Aorta (tissue), 5 donors: ENCODE measurements at places on chromosomes 2 and 18.
A peak's percentile ranks its signal among the peaks of the same experiment; 100 is the strongest.

DNA sequence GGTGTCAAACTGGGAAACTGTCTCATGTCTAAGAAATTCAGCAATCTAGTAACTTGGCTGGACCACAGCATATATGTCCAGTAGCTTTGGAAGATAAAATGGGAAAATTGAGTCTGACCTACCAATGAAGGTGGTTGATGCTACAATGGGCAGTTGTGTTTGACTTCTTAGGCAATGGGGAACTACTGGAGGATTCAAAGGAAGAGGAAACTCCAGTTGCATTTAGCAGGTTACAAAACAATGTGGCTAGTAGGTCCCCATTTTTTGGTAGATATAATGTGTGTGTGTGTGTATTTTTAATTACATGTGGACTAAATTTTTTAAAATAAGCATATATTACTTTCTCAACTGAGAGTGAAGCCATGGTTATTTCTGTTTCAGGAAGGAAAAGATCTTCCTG, 427.7 kb downstream of the NBAS start:
- DNase-seq = no peak

DNA sequence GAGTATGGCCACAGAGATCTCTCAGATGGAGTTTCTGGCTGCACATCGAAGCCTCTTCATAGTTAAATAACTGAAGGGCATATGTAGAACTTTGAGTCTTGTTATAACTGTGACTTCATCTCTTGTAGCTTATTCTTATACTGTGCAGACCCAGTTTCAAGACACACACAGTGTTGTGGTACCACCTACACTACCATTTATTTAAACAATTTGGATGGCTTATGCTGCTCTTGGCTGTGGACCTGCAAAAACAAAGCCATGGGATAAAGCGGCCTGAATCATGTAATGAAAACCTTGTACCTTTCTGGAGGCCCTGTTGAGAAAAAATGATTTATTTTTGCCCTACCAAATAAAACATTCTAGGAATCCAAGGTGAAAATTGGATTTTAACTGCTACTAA, 262.8 kb upstream of the RASGRP3 start:
- DNase-seq = no peak

GRCh38 chr2:26400723-26401122, 997 bp upstream of the DRC1 start:
- DNase-seq = no peak

- DNase-seq = no peak
These were observed 63.8 kb downstream of the SOWAHC start for GRCh38 chr2:109677835-109678580.

DNA sequence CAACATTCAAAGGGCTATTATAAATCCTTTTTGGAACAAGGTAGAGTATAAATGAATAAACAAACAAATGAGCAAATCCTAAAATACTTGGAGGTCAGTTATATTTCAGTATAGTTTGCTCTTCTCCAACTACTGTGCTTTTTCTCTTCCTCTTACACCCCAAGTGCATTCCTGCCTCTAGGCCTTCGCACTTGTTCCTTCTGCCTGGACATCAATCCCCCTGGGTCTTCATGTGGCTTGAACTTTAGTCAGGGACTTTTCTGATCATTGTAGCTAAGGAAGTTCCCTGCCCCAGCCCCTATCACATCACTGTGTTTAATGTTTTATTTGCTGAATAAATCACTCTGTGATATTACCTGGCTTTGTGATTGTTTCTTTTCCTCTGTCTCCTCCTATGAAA, 418.2 kb upstream of the HNRNPA3 start:
- DNase-seq = no peak

- no peak for DNase-seq
These were observed 1075.3 kb downstream of the LRP1B start for GRCh38 chr2:141055531-141055930.

DNA sequence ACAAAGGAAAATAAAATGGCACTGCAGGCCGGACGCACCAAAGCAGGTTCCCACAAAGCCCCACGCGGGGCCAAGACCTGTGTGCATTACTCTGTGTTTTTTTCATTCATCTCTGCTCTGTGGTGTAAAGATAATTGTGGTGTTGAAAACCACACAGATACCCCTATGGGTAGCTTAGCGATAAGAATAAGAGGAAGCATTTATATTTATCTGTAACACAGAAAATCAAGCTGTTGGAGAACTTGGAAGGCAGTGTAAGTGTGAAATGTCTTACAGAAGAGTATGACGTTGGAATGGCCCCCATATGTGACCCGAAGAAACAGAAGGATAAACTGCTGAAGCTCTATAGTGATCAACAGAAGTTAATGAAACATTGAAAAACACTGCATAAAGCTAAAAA, 20.3 kb upstream of the MARCO start:
- no peak for DNase-seq

DNA sequence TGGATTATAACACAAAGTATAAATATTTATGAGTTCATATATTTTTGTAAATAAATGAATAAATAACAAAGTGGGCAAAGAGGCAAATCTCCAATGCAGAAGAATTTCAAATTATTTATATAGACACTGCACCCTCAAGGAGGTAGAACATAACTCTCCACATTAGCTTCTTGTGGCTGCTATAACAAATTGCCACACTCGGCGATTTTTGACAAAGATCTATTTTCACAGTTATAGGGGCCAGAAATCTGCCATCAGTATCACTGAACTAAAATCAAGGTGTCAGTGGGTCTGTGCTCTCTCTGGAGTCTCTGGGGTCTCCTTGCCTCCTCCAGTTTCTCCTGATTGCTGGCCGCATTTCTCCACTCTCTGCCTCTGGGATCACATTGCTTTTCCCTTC, 92.0 kb upstream of the FAM136A start:
- DNase-seq = no peak

DNA sequence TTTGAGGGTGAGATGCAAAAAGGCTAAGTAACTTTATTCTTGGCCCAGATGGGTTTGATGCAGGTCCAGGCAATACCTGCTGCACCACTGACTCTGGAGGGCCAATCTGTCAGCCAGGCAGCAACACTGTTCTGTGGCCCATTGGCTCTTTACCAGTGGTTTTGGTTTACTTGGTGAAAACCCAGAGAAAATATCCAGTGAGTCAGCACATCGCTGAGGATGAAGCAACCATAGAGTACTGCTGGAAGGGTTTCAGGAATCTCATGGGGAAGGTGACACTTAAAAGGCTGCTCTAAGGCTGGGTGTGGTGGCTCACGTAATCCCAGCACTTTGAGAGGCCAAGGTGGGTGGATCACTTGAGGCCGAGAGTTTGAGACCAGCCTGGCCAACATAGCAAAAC, 192.5 kb upstream of the FAM98A start:
- DNase-seq = no peak

DNA sequence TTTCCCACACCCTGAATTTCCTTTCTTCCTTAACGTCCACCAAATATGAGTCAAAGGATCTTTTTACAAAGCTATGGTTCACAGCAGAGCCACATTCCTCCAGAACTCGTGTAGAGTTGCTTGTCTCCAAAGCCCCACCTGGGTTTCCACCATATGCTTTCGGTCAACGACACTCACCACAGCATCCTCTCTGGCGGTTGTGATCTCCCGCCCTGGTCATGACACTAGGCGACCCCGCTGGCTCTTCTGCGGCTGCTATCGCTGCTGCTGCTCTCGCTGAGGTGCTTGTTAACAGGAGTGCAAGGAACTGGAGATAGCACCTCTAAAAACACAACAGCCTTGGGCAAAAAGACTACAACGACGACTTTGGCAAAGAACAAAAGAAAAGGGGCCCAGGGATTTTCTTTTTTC, 340 bp downstream of the SLC40A1 start:
- no peak for DNase-seq

- peak; percentile 53 for DNase-seq
These were observed 300.6 kb downstream of the TDRD15 start for GRCh38 chr2:21424375-21424774.

GRCh38 chr2:136423516-136423996, 305.6 kb upstream of the CXCR4 start:
- peak; percentile 91 for DNase-seq

DNA sequence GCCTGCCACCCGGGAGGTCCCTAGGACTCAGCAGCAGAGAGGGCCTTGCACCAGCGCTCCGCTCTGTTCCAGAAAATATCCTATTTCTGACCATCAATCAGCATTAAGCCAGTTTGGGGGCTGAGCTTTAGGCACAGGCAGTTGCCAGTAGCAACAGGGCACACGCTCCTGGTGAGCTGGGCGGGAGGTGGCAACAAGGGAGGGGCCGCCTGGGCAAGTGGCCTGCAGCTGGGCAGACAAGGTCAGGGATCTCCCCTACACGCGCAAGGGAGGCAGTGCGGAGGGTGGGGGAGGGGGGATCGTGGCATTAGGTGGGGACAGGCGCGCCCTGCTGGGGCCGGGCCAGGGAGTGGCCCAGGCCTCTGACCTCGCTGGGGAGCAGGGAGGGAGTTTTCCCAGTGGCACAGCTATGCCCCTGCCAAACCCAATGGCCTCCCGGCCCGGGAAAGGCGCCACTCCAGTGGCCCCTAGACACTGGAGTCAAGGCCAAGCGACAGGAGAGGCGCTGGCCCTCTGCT, 302.8 kb downstream of the NCKAP5 start:
- DNase-seq = no peak

DNA sequence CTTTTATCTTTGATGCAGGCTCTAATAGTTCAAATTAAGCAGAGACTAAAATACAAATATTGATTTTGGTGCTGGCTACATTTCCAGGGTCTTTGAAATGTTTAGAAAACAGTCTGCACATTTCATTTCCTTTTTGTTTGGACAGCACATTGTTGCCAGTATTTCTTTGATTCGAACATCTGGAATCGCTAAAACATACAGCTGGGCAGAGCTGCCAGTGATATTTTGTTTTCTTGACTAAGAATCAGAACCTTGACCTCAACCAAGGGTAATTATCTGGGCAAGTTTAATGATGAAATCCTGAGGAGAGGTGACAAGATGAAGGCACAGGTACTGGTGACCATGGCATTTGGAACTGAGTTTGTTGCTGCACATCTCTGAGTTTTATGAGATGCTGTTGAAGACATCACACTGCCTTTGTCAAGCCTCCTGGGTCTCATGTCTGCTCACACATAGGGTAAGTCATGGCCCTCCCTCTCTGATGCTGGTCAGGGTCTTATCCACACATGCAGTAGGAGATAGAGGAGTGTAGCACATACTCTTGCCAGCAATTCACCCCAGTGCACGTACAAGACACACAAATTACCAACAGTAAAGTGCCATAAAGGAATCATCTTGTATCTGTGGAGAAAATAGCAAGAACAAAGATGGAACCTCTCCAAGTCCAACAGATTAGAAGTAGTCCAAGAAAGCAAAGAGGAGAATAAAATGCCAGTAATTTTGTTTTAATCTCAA, 391.9 kb downstream of the RND3 start:
- no peak for DNase-seq

DNA sequence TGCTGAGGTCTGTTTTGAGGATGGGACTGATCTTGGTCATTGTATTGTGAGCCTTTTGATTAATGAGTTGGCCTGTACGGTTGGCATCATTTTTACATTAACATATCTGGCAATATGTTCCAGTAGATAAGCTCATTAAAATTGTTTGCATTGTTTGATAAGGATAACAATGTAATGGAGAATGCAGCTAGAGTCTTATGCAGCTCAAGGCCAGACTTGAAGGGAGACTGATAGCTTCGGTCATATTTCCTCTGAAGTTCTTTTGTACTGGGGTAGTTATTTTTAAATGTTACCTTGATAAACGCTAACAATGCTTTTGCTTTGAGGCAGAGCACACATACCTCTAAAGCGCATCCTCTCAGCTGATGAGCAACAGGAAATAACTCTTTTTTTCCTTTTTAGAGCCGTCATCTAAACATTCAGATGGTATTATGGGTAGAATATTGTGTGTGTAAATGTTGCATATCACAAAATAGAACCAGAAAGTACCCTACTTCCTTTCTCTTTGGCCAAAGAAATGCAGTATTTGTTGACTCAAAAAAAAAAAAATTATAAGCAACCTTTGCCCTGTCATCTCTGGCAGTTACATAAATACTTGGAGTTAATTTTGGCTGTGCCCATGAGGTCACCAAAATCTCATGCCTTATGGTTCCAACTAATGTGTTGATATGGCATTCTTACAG, 1.3 kb downstream of the MAPRE2 start:
- no peak for DNase-seq

DNA sequence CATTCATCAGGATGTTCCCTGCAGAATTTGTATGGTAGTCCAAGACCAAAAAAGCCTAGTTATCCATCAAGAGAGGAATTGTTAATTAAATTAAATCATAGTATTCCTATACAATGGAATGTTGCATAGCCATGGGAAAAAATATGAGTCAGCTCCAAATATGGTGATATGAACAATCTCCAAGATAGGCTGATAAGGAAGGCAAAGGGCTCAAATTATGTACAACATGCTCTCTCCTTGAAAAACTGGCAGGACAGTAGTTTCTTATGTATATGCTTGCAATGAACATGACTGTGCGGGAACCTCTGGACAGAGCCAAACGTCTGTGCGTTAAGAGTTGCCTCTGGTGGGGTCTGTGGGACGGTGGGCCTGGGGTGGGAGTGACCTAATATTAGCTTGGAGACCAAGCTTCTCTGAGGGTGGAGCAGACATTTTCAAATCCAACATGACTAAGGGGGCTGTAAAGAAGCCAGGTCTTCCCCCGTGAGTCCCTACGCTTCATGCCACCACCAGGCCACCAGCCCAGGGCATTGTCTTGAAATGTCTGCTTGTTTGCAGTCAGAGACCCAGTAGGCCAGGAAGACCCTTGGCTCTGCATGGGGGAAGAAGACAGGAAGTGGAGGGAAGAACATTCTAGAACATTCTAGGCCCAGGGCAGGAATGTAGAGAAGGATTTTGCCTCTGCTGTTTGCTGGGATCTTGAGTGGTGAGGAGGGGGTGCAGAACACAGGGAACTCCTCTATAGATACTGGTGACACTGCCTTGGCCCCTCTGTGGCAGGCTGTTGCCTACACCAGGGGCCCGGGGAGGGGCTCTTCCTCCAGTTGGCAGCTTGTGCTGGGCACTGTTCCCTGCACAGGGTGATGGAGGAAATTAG, 244.0 kb upstream of the HS6ST1 start:
- DNase-seq = no peak

- no peak for DNase-seq
These were observed 109.1 kb upstream of the DNAJC10 start for GRCh38 chr2:182606728-182607681.

DNA sequence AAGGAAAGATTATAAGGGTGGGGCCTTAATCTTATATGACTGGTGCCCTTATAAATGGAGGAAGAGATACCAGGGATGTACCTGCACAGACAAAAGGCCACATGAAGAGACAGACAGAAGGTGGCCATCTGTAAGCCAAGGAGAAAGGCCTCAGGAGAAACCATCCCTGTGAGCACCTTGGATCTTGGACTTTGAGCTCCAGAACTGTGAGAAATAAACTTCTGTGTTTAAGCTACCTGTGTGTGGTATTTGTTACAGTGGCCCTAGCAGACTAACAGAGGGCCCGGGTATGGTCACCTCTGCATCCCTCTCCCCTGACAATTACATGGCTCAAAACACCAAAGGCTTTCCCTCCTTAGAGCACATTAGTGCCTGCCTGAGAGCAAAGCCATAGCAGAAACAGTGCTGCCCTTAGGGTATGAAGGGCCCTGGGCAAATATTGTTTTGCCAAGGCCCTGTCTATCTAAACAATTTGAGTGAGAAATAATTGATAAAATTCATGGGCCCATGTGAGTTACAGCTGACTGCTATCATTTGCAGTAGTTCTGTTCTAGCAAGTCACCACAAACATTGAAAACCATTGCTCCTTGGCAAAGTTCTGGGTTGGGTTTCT, 109.3 kb upstream of the MYCN start:
- DNase-seq = no peak

- DNase-seq = no peak
These were observed 65.9 kb downstream of the BCL2 start for GRCh38 chr18:63253428-63254372.
